NCI-H1105 treated with DMSO at 0.1 percent for 48 hours (cell line): ENCODE measurements at places on chromosomes 1 and 21.

- DNase-seq = no peak
Measured at GRCh38 chr1:31249854-31250253, 10.2 kb upstream of the NKAIN1 start.

- no peak for DNase-seq
Measured at GRCh38 chr1:56074007-56074651, 505.2 kb downstream of the PLPP3 start.

DNA sequence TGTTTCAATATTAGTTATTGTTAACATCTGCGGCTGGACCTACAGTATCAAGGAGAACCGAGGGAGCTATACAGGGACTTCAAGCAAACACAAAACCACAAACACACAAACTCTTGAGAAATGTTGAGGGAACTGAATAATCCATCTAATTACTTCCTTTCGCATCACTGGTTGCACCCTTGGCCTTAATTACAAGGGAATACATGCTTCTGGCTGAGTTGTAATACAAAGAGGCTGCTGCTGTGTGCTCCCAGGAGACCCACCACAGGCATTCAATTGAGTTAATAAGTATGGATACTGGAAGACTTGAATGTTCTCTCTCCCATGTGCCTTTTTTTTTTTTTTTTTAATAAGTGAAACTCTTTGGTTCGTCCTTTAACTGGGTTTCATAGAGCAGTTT, 16.8 kb upstream of the SMYD2 start:
- DNase-seq = no peak

GRCh38 chr1:44743211-44743610, 3.6 kb downstream of the KIF2C start:
- DNase-seq = no peak

DNA sequence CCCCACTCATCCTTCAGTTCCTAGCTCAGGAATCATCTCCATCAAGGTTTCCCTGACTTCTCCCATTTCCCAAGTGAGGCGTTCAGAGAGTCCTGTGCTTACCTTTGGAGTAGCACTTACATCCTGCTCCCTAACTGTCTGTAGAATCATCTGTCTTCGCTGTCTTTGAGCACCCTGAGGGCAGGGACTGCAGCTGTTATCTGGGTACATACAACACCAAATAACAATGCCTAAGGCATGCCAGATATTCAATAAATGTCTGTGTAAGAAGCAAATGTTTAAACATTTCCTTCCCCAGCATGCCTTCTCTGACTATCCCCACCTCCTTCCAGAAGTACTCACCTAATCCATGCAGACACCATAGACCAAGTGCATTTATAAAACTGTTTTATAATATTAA, 65.4 kb downstream of the JAK1 start:
- DNase-seq = no peak

- no peak for DNase-seq
Measured at GRCh38 chr21:15653710-15654109, 76.1 kb upstream of the USP25 start.

DNA sequence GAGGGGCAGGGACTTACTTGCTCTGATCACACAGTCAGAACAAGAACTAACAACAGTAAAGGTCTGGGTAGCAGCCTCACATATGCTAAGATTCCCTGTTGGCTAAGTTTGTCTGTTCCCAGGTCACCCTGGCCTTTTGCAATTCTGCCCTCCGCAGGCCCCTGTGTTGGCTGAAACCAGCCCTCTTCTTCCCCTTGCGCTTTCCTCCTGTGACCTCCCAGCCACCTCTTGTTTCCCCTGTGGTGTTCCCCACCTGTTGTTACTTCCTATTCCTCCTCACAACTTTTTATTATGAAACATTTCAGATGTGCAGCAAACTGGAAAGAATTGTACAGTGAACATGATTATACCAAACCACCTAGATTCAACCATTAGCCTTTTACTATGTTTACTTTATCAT, 23.4 kb downstream of the MAPKAPK2 start:
- no peak for DNase-seq

DNA sequence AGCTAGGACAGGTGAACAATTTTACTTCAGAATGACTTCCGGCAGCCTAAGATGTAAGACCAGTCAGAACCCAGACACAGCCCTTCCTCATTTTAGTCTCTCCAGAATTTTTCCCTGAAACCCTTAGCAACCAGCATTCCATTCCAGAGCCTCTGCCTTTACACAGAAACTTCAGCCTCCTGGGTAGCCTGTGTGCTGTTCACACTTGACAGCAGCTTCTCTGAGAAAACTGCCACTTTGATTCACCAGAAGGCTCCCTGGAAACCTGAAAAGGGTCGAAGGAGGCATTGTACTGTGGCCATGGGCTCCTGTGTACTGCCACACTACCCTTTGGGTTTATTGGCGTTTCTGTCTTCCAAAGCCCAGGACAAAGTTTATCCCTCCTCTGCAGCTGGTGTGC, 17.4 kb downstream of the HYI start:
- DNase-seq = no peak

DNA sequence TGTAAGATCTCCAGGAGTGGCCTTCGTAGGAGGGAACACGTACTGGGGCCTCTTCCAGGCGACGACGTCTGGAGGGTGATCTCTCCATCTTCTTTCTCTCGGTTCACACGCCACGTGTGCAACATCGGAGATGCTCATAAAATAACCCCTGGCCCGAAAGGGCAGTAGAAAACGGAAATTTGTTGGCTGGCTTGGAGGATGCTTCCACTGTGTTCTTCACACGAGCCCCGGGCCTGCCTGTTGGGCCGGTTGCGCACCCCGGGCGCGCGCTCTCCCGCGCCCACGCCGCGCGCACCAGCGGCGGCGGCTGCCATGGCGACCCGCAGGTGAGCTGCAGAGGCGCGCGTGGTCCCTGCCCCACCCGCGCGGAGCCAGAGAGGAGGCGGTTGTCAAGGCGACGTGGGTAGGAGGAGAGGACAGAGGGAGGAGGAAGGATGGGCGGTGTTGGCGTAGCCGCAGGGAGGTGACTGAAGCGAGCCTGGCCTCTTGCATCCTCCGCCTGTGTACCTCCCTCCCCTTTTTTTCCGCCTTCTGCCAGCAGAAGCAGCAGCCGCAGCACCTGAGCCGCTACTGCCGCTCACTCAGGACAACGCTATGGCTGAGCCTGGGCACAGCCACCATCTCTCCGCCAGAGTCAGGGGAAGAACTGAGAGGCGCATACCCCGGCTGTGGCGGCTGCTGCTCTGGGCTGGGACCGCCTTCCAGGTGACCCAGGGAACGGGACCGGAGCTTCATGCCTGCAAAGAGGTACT, at the start of gene ELAPOR1:
Gene ELAPOR1 (plus strand): TSS at position 526 of the 752 bp plus-strand sequence. CDS start 69 bp downstream, at position 595.
- DNase-seq = peak; percentile 92

GRCh38 chr1:245217853-245218608, 63.2 kb downstream of the KIF26B start:
- no peak for DNase-seq

GRCh38 chr21:43608225-43608624, 51.1 kb downstream of the HSF2BP start:
- DNase-seq = no peak

DNA sequence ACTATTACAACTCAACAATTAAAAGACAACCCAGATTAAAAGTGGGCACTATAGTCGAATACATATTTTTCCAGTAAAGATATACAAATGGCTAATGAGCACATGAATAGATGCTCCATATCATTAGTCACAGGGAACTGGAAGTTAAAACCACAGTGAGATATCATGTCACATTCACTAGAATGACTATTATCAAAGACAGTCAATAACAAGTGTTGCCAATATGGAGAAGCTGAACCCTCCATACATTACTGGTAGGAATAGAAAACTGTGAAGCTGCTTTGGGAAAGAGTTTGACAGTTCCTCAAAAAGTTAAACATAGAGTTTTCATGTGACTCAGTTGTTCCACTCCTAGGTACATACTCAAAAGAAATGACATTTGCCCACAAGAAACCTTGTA, 30.6 kb upstream of the MRPS6 start:
- no peak for DNase-seq

DNA sequence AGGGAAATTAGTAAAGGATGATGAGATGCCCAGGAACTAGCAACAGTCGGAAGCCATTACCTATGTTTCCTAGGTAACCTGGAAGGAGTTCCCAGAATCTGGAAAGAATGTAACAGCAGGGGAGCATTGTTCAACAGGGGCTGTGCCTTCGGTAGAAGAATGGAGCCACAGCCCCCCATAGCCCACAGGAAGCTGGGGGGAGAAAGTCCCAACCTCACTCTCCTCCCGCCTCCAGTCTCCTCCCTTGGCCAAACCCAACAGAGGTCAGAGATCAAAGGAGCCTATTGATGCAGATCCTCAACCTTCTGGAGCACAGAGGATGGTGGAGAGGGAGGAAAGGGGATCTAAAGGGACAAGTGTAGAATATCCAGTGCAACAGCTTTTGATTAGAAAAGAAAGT, 131.5 kb upstream of the SLC44A3 start:
- DNase-seq = no peak

DNA sequence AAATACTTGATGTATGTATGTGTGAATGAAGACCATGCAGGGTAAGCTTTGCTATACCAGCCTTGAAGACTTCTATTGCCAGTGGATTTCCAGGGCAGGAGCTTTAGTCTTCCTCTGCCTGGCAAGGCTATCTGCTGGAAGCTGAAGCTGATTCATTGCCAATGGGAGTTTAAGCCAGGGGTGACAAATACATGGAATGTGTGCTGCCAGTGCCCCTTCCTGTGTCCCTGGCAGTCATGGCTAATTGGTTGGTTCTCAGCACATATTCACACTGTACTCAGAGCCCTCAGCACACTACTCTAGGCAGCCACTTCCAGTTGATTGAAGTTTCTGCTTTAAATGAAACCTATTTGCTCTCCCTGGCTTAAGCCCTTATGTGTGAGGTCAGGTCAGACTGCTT, 1.5 kb downstream of the ZSCAN20 start:
- DNase-seq = no peak

DNA sequence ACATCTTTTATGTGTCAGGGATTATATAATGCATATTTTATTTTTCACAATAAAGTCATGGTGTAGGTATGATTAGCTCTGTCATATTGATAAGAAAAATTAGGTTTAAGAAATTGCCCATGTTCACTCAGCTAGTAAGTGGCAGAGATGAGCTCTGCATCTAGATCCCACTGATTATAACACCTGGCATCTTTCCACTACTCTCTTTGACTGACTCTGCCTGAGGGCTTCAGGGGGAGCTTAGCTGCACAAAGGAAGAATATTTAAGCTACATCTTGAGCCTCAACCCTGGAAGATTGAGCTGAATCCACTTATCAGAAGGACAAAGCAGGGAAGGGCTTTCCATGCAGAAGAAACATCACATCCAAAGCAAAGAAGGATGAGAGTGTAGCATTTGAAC, 190.4 kb downstream of the MIS18A start:
- DNase-seq = peak; percentile 4

DNA sequence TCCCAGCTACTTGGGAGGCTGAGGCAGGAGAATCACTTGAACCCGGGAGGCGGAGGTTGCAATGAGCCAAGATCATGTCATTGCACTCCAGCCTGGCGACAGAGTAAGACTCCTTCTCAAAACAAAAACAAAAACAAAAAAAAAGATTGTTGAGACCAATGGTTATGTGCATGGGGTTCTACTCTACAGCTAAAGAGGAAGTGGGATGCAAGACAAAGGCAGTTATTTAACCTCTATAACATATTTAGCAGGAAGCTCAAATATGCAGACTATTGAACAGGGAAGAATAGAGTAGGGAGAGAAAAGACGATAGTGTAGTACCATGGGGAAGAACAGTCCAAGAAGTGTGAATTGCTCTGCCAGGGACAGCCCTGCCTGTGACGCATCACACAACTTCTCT, 227.7 kb downstream of the SMYD3 start:
- DNase-seq = no peak

- DNase-seq = no peak
Measured at GRCh38 chr1:206839006-206839560, 26.3 kb upstream of the IL20 start.

DNA sequence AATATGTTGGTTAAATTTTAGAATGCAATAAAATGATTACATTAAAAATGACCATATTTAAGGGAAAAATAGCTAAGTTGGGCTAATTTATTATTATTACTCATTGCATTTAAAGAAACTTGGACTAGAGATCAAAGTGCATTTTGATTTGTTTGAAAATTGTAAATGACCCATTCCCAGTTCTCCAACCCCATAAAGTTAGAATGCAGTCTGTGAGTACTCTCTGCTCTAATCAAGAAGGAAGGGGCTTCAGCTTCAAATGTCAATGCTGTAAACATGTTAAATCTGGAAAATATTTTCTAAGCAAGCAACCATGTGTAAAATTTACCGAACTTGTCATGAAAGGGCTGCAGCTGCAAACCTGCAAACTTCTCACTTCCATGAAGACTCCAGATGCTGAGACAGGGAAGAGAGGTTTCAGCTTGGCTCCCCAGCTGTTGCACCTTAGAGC, 232.7 kb downstream of the TTLL7 start:
- no peak for DNase-seq

GRCh38 chr1:152917794-152918193, 9.4 kb downstream of the IVL start:
- no peak for DNase-seq

DNA sequence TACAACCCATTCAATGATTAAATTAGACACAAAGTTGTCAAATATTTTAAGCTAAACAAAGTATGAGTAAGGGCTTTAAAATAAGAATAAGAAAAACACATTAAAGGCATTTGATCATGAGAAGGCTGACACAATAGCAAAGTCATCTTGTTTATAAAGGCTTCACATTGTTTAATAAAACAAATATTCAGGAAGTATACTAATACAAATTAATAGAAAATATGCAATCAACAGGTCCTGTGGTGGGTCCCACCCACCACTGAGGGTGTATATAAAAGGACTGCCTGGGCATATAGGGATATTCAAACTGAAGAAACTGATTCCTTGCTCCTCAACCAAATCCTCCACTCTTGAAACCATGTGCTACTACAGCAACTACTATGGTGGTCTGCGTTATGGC, at the start of gene KRTAP20-2:
Gene KRTAP20-2 (plus strand): TSS at position 301 of the 400 bp plus-strand sequence. CDS start 58 bp downstream, at position 359.
- no peak for DNase-seq

DNA sequence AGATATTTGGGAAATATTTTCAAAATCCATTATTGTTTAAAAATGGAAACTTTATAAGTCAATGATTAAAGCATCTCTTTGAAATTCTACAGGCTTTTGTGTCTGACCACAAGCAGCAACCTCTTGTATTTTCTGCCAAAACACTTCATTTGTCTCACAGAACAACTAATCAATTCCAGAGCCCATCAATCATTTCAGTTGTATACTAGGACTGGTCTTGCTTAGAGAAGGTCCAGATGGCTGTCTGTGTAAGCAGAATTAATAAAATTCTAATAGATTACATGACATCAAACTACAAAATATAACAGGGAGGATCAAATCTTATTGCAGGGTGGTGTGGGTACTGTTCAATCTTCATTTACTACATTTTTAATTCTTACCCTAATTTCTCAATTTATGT, 76.4 kb downstream of the ACBD6 start:
- no peak for DNase-seq

DNA sequence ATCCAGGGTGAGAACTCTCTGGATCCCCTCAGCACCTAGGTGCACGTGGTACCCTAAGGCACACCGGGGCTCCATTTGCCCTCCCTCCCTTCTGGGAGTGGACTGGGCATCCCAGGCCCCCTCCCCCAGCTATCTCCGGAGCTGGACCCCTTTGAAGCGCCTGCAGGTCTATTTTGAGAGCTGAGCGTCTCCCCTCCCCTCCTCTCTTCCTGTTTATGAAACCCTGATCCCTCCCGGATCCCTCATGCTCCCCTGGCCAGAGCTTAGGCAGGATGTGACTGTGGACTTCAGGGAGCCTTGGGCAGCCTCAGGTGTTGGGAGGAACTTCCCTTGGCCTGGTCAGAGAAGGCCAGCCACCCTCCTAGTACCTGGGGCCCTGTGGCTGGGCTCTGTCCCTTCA, 10.2 kb downstream of the RPS6KA1 start:
- no peak for DNase-seq
